ENCODE measurements at places on chromosomes 1 and 21.
A peak's percentile ranks its signal among the peaks of the same experiment; 100 is the strongest.

- no peak for DNase-seq
Observed at GRCh38 chr1:93542398-93542797, 94.5 kb downstream of the FNBP1L start.

DNA sequence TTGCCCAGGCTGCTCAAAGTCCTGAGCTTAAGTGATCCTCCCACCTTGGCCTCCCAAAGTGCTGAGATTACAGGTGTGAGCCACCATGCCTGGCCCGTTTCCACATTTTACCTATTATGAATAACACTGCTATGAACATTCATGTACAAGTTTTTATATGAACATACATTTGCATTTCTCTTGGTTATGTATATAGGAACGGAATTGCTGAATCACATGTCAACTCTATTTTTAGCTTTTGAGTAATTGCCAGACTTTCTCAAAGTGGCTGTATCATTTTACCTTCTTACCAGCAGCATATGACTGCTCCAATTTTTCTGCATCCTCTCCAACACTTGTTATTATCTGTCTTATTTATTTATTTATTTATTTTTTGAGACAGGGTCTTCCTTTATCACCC lies 2.7 kb downstream of the SPATA21 start:
- no peak for DNase-seq

DNA sequence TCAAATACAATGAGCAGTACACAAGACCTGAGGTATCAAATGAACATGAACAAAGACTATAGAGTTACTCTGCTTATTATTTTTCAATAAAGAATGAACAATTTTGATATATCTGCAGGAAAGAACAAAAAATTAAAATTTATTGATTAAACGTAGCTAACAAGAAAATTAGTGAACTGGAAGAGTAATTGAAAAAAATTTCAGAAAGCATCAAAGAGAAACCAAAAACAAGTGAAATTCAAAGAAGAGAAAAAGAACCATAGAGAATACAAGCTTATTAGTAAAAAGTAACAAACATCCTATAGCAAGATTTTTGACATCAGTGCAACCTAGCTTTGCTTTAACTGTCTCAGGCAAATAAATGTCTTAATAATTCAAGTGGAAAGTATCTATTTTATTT lies 106.6 kb downstream of the LRRIQ3 start:
- no peak for DNase-seq

DNA sequence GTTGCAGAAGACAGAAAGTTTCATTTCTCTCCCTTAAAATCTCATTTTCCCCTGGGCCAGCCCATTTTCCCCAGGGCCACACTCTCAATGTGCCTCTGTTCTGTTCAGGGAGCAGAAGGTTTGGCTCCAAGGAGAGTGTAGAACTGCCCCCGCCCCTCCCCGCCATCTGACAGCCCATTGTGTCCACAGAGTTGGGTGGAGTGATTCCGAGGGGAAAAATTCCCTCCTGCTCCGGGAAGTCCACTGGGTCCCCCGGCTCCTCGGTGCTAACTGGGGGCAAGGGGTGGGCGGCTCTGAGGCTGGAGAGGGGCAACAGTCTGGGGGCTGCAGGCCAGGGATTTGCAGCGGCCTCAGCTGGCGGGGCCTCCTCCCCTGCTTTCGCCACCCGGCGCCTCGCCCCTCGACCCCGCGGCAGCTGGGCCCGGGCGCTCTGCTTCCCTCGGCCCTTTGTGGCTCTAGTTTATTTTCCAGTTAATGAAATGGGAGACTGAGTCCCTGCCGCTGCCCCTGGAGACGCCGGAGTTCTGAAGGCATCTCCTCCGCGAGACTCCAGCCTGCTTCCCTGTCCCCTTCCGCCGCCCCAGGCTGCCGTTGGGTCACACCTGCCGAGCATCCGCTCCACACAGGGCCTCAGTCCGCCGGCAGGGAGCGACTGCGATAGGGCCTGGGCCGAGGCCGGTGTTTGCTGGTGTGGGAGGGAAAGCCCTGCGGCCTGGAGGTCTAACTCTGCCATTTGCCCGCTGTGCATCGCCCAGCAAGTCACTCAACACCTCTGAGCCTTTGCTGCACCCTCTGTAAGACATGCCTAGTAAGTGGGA lies 14.7 kb upstream of the KIRREL1 start:
- DNase-seq: no peak

DNA sequence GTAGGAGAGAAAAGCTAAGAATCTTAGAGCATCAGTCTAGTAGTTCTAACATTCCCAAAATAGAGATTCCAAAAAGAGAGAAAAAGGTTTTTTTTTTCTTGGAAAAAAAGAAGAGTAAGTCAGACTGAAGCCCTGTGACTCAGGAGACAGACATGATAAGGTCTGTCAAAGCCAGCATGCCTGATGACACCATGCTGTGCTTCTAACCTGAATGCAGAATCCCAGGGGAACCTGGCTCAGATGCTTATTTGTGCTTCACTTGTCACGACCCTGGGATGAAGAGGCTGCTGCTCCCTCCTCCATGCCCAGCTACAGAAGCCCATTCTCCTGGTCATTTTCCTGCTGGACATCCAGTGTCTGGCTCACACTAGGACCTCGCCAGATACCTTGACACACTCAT lies 44.3 kb downstream of the ERICH3 start:
- no peak for DNase-seq

DNA sequence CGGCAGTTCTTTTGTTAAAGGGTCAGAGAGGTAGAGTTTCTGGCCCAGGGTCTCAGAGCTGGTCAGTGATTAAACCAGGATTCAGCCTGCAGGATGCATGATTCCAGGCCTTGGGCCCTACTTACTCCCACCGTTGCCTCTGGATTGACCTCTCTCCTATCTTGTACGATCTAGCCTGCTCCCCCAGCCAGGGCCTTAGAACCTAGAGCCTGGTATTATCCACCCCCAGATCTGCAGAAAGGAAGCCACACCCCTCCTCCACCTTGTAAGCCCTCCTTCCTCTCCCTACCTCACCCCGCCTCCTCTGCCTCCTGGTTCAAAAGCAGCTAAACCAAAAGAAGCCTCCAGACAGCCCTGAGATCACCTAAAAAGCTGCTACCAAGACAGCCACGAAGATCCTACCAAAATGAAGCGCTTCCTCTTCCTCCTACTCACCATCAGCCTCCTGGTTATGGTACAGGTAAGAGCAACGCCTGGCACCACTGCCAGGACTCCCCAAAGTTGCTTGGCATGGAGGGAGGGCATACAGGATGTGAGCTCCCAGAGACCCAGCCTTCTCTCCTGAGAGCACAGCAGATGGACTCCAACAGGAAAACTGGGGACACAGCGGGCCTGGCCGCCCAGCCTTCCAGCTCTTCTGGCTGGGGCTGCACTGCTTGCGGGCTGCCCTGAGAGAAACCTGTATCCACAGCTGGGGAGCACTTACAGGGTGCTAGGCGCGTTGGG lies at the start of gene CD52:
Gene CD52, plus strand, starts transcription at position 347 of the 726 bp plus-strand sequence. Its CDS starts 60 bp downstream, at position 407.
- peak; percentile 8 for DNase-seq

DNA sequence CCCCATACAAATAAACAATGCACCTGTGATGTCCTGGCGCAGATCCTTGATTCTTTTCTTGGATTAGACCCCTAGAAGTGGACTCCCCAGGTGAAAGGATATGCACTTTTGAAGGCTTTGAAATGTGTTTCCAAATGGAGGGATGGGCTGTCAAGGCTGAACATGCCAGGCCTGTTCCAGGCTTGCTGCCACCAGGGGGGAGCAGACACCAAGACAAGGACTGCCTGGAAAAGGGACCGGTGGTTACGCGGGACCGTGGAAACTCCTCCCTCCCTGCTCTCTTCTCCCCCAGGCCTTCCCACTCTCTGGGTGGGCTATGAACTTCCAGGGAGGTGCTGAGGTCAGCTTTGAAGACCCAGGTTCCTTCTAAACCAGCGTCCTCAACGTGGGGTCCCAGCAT lies 12.7 kb downstream of the C1QB start:
- no peak for DNase-seq

GRCh38 chr21:42841156-42841915 lies 38.0 kb downstream of the WDR4 start:
- no peak for DNase-seq

DNA sequence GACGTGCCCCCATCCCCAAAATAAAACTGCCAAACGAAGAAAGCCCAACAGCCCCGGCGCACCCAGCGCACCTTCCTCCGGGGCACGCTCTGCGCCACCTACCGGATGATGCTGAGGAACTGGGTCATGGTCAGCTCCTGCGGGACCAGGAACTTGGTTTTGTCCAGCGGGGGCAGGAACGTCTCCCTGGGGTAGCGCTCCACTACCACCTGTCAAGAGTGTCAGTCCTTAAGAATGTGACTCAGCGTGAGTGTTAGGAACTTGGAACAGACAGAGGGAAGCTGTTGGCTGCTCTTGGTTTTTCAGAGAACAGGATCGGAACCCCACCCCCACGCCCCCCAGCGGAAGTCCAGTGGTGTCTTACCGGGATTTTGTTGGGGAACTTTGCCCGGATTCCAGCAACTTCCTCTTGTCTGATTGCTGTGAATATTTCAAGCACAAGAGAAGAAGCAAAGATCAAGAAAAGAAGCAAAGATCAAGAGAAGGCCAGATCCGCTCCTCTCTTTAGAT lies 431 bp downstream of the MAP1LC3C start:
- peak; percentile 7 for DNase-seq

DNA sequence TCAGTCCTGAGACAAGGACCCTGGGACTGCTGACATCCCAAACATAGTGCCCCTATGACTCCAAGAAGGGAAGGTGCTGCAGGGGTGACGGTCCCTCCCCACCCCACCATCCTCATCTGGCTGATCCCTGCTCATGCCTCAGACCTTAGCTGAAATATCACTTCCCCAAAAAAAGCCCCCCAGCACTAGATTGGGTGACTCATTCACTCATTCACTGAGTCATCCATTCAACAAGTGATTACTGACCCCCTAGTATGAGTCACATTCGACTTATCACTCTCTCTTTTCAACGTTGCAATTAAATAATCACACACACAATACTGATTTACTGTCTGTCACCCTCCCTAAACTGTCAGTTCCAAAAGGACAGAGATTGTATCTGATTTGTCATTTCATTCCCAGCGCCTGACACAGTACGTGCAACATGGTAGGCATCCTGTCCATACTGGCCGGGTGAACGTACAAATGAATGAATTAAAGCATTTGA lies 48.6 kb downstream of the HIVEP3 start:
- no peak for DNase-seq

DNA sequence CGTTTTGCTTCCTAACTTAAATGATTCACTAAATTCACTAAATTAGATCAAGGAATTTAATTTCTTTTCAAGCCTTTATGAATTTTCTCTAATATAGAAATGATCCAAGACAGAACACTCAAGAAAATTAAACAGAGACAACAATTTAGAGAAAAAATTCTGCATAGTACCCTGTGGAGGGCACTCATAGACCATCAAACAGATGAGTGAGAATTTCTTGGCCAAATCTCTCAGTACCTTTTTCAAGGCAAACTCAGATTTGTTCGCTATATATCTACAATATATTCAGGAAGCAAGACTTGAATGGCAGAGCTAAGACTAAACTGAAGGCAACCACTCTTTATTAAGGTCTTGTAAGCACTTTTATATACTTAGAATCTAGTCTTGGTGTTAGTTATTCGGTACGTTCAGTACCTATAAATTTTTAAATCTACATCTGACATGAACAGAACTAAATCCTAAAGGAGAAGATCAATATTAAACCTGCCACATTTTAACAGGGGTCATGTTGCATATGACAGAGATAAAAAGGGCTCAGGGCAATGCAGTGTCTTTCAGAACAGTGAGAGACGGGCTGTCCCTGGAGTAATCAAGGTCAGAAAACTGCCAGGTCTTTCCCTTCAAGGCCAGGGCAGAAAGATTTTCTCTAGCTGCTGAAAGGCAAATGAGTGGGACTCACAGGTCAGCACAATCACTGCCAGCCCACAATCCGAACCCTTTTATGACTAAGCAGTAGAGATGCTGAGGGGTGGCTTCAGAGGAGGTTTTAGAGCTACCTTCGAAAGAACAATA lies 118.8 kb upstream of the TMPRSS15 start:
- no peak for DNase-seq

DNA sequence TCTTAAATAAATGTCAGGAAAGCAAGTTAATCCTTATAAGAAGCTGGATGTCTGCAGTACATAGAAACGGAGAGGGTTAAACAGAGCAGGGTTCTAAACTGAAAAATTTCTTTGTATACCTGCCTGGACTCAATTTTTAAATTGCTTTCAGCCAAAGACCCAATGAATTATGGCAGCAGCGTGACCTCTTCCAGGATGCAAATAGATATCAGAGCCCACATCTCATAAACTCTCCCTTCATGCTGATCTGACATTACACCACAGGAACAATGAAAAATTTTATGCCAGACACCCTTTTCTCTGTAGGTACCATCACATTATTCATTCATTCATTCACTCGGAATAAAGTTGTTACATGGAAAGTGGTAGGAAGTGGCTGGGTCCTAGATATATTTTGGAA lies 236.4 kb downstream of the NUF2 start:
- DNase-seq: no peak

- no peak for DNase-seq
Observed at GRCh38 chr1:160077486-160077885, 3.9 kb upstream of the KCNJ9 start.

- DNase-seq: peak; percentile 65
Observed at GRCh38 chr1:9867408-9868243, 42.4 kb downstream of the CTNNBIP1 start.

GRCh38 chr1:112533029-112533428 lies 24.3 kb downstream of the WNT2B start:
- no peak for DNase-seq

GRCh38 chr1:240258910-240259309 lies 167.2 kb downstream of the FMN2 start:
- no peak for DNase-seq

DNA sequence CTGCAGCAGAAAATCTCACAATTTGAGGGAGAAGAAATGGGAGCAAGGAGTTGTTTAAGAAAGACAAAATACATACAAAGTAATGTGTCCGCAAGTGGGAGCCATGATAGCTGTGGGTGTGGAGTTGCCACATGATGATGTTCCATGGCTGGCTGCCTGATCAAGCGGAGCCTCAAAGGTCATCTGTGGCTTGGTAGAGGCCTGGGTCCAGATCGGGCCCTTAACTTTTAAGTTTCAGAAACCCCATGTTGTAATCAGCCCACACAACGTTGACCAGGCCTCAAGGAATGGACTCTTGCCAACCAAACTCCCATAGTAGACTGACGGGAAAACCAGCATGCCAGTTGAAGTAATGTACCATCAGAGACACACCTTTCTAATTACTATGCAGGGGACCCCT lies 64.7 kb upstream of the ANGPTL1 start:
- DNase-seq: no peak

- no peak for DNase-seq
Observed at GRCh38 chr21:36156815-36157670, at the start of gene DOP1B. DOP1B (plus strand) TSS chr21:36156824; CDS start chr21:36164734, 7,910 bp downstream.

DNA sequence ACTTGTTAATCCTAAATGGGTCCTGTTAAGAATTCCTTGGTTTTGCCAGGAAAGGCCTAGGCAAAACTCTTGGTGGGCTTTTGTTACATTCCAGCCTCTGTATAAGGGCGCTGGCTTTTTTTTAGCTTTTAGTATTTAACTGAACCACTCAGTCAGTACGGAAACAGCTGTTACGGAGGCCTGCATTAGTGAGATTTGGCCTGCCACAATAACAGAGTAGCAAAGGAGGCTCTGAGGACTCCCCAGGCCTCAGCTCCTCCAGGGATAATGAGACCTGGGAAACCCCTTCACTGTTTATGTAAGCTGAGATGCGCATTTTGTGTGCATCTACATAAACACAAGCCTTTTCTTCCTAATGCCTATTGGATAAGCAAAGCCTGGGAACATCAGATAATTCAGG lies 210.2 kb downstream of the APP start:
- DNase-seq: no peak
